ENCODE measurements at places on chromosomes 13 and 19.

DNA sequence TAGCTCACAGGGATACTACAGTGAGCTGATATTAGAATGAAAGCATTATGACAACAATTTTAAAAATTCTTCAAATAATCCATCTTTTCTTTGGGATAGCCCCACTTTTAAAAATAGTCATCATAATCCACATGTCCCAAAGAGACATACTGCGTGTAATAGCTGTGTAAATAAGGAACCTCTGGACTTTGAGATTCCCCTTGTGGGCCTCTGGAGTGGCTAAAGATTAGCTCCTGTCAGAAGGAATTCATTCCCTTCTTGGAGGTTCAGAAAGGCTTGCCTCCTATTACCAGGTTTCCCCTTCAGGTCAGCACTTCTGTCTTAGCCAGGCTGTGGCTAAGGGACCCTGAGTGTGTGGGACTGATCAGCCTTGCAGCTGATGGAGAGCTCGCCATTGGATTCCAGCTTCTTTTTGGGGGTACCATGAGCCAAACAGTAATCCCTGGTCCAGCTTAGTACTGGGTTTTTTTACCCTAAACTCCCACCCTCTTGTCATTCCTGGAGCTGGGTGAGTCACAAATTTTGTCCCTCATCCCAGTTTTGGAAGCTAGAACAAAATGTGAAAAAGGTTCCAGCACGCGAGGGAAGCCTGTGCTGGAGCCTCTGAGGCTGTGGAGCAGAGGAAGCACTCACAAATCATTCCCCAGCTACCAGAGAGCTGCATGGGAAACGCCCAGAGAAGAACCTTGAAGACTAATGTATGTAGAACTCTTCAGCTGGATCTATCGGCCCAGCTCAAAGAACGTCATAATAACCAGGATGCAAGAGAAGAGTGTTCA lies 96.7 kb downstream of the RNASEH2B start:
- no peak for DNase-seq

- no peak for DNase-seq
These were observed 10.4 kb upstream of the KLF16 start for GRCh38 chr19:1873524-1874473.

DNA sequence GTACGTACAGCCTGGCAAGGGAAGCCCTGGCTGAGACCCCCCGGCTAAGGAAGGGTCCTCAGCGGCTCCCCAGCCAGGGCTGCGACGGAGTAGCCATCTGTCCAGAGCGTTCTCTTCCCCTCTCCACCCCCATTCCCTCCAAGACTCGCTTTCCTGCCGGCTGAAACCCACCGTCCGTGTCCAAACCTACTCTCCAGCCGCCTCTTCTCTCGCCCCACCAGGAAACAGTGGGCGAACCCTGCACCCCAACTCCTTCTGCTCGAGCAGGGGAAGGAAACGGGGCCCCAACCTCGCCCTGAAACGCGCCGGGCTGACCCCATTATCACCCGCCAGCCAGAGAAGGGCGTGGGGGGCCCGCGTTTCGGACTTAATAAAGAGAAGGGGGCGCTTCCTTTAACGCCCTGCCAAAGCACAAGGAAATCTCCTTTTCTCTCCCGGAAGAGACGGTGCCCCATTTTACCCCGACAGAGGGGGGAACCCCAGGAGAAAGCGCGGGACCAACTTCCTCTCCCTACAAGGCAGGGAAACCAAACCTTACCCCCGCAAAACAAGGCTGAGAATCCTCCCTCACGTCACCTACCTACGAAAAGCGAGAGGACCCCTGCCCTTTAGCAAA lies 2.5 kb downstream of the ZC3H4 start:
- DNase-seq, result no peak

- DNase-seq, result no peak
These were observed 126.0 kb downstream of the ATP11A start for GRCh38 chr13:112815871-112816270.

DNA sequence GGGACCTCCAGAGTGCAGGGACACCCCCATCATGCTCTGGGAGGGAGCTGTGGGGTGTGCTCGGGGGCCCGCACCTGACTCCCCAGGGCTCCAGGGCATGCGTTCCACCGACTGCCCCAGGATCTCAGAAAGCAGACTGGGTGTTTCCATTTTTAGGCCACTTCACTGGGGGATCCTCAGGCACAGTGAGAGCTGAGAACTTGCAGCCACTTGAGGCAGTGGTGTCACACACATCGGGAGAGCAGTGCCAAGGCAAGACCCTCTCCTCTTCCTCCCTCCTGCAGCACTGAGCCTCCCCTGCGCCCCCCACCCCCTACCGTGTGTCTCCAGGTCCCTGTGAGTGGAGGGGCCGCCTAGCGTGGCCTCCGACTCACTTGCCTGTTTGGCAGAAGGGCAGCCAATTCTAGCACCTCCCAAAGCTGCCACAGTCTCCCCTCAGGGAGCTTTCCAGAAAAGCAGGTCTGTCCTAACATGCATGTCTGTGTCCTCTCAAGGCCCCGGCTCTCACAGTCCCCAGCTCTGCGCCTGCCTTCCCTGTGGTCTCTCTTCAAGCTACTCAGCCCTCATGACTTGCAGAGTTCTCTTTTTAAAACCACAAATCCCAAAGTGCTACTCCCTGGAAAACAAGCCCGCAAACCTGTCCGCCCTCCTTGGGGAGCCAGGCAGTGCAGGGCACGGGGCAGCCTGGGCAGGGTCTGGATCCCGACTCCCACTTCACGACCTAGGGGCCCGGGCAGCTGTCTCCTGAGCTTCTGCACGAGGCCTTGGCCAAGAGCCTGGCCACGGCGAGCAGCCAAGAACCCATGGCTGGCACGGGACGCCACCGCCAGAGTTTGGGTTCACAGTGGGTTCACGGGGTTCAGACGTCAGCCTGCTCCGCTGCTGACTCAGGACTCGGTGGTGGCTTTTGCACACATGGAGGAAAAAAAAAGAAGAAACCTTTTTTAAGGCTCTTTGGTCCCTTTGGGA lies 94.1 kb downstream of the STK24 start:
- peak; percentile 81 for DNase-seq

GRCh38 chr13:26759907-26760831 lies at the start of gene GPR12:
Gene GPR12, minus strand, starts transcription at chr13:26760786. Its CDS starts 959 bp downstream, at chr13:26759827.
- peak; percentile 74 for DNase-seq

DNA sequence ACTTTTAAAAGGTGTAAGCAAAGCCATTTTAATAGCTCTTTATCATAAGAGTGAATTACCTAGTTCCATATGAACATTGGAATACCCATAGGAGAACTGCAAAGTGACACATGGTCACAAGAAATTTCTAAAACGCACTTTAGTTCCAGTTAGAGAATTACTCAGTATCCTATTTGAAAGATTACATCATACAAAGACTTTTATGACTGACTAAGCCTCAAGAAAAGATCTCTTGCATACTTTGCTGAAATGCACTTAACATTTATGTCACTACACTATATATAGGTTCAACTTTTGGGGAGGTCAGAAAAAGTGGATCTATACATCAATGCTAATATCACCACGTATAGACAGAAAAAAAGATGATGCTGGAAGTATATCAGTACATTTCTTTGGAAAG lies 7.1 kb downstream of the PCDH9 start:
- no peak for DNase-seq

GRCh38 chr13:113876346-113877148 lies 12.7 kb upstream of the GAS6 start:
- DNase-seq, result no peak

DNA sequence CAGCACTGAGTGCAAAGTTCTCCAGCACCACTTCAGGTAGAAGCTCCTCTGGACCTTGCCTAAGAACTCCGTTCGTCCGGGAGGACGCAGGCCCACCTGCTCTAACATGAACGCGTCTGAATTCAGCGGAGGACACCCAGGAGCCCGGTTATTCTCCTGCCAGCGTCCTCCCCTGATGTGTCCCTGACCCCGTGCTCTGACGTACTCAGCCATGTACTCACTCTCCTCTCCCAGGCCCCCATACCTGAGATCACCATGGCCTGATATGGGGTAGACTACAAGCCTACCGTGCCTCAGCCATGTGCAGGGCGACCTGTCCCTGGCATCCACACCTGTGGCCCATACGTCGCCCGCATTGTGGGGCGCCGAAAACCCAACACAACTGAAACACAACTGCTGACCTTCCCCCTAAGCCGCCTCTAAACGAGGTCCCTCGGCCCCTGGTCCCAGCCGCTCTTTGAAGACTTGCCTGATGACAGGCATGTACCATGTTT lies 744 bp upstream of the ZNF584 start:
- DNase-seq, result peak; percentile 55

GRCh38 chr13:49653478-49653877 lies 25.2 kb downstream of the ARL11 start:
- no peak for DNase-seq

- DNase-seq, result peak; percentile 37
These were observed 37.8 kb upstream of the TFDP1 start for GRCh38 chr13:113546571-113547237.

DNA sequence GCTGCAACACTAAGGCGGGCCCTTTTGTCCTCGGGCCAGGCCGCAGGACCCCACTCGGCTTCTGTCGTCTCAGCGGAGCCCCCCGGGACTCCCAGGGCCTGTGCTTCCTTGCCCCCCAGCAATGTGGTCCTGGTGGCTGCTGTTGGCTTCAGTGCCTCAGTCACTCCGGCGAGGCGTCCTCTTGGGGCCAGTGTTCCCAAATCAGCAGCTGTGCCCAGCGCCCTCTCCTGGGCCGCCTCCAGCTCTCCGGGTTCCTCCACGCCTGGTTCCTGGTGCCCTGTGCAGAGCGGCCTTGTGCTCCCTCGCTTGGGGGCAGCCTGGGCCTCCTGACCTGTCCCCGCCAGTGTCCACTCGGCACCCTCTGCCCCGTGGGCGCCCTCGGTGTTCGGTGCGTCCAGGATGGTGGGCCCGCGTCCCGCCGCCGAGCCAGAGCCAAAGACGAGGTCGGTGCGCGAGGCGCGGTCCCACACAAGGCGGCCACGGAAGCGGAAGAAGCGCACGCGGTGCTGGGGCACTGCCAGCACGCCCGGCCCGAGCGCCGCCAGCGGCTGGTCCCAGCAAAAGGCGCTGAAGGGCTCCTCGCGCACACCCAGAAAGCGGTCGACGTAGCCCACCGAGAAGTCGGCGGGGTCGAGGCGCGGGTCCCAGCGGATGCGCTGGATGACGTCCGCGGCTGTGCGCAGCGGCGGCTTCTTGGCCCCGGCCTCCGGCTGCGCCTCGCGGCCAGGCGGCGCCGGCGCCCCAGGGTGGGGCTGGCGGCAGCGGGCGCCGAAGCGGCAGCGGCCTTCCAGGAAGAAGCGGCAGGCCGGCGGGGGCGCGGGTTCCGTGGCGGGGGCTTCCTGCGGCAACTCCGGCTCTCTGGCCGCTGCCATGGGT lies 685 bp downstream of the LENG9 start:
- DNase-seq, result peak; percentile 86

DNA sequence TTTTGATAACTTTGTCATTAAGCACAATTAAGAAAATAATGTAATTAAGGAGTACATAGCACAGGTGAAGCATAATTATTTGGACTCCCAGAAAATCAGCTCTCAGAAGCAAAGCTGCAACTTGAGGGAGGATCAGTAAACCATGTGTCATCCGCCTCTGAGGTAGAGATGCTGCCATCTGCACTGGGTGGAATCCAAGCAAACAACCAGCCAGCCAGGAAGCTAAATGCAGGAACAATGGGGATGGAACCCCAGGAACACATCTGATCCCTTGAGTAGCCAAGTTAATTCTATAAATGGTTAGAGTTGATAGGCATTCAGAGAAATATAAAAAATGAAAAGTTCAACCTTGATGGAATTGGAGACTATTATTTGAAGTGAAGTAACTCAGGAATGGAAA lies 520.2 kb downstream of the RFC3 start:
- no peak for DNase-seq

DNA sequence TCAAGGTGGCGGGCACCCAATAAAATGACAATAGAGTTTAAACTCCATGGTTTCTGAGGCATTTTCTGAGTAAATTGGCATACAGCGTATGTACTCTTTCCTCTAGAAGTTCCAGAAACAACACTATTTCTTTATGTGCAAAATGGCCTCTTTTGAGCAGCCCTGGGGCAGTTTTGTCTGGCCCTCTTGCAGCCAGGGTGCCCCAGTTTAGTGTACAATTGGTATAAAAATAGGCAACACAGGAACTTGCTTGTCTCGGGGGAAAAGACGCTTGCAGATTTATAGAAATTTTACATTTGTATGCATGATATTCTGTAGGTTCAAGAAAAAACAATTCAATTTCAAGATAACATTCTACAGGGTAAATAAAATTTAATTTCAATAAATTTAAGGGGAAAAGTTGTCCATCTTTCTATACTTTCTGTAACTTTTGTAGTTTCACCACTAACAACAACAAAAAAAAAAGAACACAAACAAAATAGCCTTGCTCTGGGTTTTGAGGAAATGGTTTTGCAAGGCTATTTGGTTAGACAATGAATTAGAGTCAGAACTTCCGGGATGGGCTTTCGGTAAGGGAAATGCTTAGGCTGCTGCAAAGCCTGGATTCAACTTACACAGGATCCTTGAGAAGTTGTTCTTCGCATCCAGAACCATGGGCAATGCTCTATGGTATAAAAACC lies 45.3 kb downstream of the LRCH1 start:
- no peak for DNase-seq

- DNase-seq, result no peak
These were observed 109.8 kb upstream of the GPC6 start for GRCh38 chr13:93116809-93117208.

GRCh38 chr13:95903569-95903968 lies 149.6 kb downstream of the UGGT2 start:
- DNase-seq, result no peak

DNA sequence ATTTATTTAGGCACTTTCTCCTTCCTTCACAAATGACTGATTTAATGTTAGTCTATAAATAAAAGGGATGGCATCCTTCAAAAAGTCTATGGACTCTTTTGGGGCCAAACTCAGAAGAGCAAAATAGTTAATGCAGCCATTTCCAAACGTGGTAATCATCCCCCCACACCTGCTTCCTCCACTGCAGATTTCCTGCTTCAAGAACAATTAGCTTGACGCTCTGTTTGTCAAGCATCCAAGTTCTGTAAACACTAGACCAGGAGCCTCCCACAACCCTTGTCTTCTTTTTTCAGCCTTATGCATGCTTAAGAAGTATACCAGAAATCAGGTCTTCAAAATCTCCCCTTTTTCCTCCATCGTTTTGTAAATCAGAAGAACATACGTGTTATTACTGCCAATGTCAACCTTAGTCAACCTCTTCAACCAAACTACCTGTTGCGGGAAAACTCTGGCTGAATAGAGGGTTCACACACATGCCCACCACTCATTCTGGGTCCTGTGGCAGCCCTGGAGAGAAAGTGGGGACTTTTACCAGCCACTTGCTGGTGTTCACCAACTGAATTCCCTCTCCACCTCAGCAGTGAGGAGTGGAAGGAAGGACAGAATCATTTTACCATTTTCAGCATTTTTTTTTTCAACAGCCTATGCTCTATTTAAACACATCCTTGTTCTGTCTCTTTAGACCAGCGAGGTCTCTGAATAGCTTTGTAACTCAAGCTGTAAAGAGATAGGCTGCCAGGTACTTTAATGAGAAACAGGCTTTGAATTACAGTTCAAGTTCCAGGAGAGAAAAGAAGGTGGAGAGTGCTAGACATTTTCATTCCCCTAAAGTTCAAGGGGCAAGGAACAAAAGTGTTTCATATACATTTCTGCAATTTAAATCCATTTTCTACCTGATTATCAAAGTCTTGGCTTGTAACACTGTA lies 39.1 kb downstream of the EFNB2 start:
- DNase-seq, result no peak

Data from H7 (cell line).